ENCODE measurements at places on chromosomes 7 and 10. TPM values are rescaled to one million over a fixed set of nuclear protein-coding genes. Genes with fewer than 3 reads are reported as not detected.

Gene ADAM22
- total RNA-seq, result 0.06 TPM

Gene SFTPA2
- not detected for total RNA-seq

Gene ACTL6B
- not detected for total RNA-seq

Gene GPR85
- 7.1 TPM for total RNA-seq

Gene RAPGEF5
- total RNA-seq, result 0.97 TPM

Gene OPN4
- total RNA-seq, result not detected

Gene ERVW-1
- total RNA-seq, result not detected

Gene CDHR1
- total RNA-seq, result 0.03 TPM

Gene IL6
- total RNA-seq, result 5.8 TPM

Gene EGFR
- total RNA-seq, result 28.9 TPM

Gene AOAH
- total RNA-seq, result not detected

Gene CPXM2
- total RNA-seq, result not detected

Gene SORCS3
- not detected for total RNA-seq

GRCh38 chr10:3425716-3426115 is 253.1 kb upstream of the PITRM1 start:
- H3K4me3 ChIP-seq, result no peak overlapping the region
- H3K4me1 ChIP-seq, result peaks cover 55% of the 10 kb centered on the region
- no peaks in the 10 kb centered on the region for H3K36me3 ChIP-seq
- DNase-seq, result no peak

DNA sequence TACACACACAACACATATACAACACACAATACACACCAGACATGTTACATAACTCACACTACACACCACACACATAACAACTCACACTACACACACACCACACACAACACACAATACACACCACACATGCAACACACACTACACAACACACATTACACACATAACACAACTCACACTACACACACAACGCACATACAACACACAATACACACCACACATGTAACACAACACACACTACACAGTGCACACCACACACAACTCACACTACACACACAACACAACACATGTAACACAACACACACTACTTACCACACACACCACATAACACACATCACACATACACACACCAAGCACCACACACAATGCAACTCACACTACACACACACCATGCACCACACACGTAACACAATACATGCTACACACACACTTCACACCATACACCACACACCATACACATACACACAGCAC is 166.5 kb downstream of the KCNMA1 start:
- no peaks in the 10 kb centered on the region for H3K27me3 ChIP-seq
- H3K4me1 ChIP-seq, result no peaks in the 10 kb centered on the region
- DNase-seq, result no peak
- H3K36me3 ChIP-seq, result no peaks in the 10 kb centered on the region
- H3K27ac ChIP-seq, result no peak overlapping the region

DNA sequence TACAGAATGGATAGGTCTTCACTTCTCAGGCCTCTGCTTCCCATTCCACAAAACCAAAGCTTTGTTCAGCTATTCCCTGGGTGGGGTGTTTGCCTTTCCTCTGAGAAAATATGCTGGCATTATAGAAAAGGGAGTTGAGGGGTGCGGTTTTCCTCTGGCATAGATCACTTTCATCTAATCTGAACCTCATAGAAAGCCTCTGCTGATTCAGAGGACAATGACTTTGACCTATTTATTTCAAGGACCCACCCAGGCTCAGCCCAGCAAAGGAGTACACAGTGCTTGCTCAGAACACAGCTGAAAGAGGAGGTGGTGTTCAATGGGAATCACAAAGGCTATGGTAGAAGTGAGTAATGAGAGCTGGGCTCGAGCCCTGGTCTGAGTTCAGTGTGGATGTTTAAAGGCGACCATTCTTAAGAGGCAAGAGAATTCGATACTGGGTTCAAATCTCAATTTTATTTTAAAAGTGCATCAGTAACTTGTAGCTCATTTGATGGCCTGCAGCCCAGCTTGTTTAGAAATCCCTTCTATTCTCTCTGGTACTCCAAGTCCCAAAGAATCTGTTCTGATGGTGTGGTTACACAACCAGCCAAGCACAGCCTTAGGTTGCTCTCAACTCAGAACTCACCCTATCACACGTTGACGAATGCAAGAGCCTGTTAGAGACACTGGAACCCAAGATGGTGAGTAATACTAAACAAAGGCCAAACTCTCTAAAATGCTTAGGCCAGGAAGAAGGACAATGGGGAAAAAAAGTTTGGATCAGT is 1012.8 kb downstream of the LRMDA start:
- H3K27me3 ChIP-seq, result no peaks in the 10 kb centered on the region
- H3K27ac ChIP-seq, result no peak overlapping the region
- no peak for DNase-seq
- H3K36me3 ChIP-seq, result no peaks in the 10 kb centered on the region
- no peaks in the 10 kb centered on the region for H3K4me1 ChIP-seq
- H3K4me3 ChIP-seq, result no peak overlapping the region

GRCh38 chr10:67779465-67780203 is 58.4 kb downstream of the DNAJC12 start:
- H3K4me1 ChIP-seq, result peaks cover 4% of the 10 kb centered on the region
- peak; percentile 66 for DNase-seq
- H3K27me3 ChIP-seq, result no peaks in the 10 kb centered on the region
- H3K4me3 ChIP-seq, result no peak overlapping the region
- H3K36me3 ChIP-seq, result no peaks in the 10 kb centered on the region
- no peak overlapping the region for H3K27ac ChIP-seq

- H3K36me3 ChIP-seq, result no peaks in the 10 kb centered on the region
- DNase-seq, result no peak
- H3K27ac ChIP-seq, result no peak overlapping the region
- no peaks in the 10 kb centered on the region for H3K27me3 ChIP-seq
- no peak overlapping the region for H3K4me3 ChIP-seq
Measured at GRCh38 chr10:21212348-21212747, 313.1 kb downstream of the SKIDA1 start.

DNA sequence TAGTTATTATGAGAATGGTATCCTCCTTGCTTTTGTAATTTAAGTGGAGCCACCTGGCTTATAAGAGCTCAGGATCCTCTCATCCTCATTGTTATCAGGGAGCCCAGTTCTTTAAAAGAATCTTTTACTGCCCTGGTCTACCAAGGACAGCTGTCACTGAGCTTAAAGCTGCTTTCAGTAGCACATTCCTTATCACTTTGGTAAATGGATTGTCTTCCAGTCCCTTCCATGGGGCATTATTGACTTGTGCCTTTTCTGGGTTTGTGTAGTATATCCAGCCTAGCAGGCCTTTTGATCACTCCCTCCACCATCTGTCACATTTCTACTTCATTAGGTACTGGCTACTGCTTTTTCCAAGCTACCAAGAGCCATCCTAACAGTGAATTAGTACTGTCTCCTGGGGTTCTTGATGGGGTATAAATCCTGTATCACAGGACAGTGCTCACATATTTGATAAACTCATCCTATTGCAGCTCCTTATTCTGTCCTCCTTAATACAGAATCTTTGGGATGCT is 208.9 kb downstream of the TMEM26 start:
- no peak for DNase-seq
- H3K4me3 ChIP-seq, result no peak overlapping the region
- H3K4me1 ChIP-seq, result no peaks in the 10 kb centered on the region
- no peak overlapping the region for H3K27ac ChIP-seq
- H3K27me3 ChIP-seq, result no peaks in the 10 kb centered on the region

DNA sequence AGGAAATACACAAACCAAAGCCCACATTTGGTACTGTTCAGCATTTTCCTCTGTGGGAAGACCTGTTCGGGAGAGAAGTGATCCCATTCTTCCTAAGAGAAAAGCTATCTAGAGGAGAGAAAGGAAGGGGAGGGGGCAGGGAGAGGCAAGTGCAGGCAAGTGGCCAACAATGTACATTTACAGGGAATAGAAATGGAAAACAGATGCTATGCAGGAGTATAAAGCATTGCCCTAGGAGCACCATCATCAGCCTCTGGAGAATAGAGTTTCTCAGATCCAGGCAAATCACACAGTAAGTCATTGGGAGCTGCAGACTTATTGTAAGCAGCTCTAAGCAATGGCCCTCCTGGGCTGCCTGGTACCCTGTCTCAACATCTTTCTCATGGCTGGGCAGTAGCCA is 424.4 kb upstream of the AUTS2 start:
- H3K27ac ChIP-seq, result no peak overlapping the region
- no peaks in the 10 kb centered on the region for H3K27me3 ChIP-seq
- no peak for DNase-seq

GRCh38 chr10:61399406-61399805 is 53.8 kb downstream of the TMEM26 start:
- no peaks in the 10 kb centered on the region for H3K27me3 ChIP-seq
- DNase-seq, result no peak
- no peaks in the 10 kb centered on the region for H3K36me3 ChIP-seq
- H3K4me1 ChIP-seq, result peaks cover 6% of the 10 kb centered on the region

GRCh38 chr10:10821926-10822325 is 195.7 kb upstream of the CELF2 start:
- peaks cover 23% of the 10 kb centered on the region for H3K4me1 ChIP-seq
- H3K27ac ChIP-seq, result no peak overlapping the region
- no peak for DNase-seq
- no peaks in the 10 kb centered on the region for H3K27me3 ChIP-seq
- H3K36me3 ChIP-seq, result no peaks in the 10 kb centered on the region

DNA sequence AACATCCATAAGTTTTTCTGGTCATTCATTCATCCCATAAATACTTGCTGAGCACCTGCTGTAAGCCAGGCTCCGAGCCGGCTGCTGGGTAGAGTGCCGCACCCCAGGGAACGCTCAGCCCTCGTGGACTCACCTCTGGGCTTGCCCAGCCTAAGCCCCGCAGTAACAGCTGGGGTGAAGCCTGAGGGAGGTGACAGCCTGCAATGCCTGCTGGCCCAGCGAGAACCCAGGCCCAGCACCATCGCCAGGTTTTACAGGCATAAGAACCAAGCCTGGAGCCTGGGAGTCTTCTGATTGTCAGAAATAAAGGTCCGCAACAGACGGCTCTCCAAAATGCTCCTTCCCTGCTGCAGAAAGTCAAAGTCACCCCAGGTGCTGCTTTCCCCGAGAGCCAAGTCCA is 205.4 kb downstream of the ZMYND11 start:
- H3K27ac ChIP-seq, result no peak overlapping the region
- H3K4me3 ChIP-seq, result no peak overlapping the region
- DNase-seq, result peak; percentile 32
- H3K36me3 ChIP-seq, result peaks cover 36% of the 10 kb centered on the region
- peaks cover 1% of the 10 kb centered on the region for H3K4me1 ChIP-seq
- no peaks in the 10 kb centered on the region for H3K27me3 ChIP-seq

GRCh38 chr10:16828114-16828568 is 10.9 kb upstream of the RSU1 start:
- peak; percentile 56 for DNase-seq
- H3K4me3 ChIP-seq, result no peak overlapping the region
- no peaks in the 10 kb centered on the region for H3K36me3 ChIP-seq
- H3K27me3 ChIP-seq, result no peaks in the 10 kb centered on the region

GRCh38 chr10:10351451-10351850 is 666.2 kb upstream of the CELF2 start:
- no peak overlapping the region for H3K4me3 ChIP-seq
- no peak overlapping the region for H3K27ac ChIP-seq
- no peaks in the 10 kb centered on the region for H3K36me3 ChIP-seq
- H3K27me3 ChIP-seq, result no peaks in the 10 kb centered on the region
- DNase-seq, result no peak

- H3K27me3 ChIP-seq, result no peaks in the 10 kb centered on the region
- H3K4me1 ChIP-seq, result peaks cover 13% of the 10 kb centered on the region
- no peaks in the 10 kb centered on the region for H3K36me3 ChIP-seq
- no peak for DNase-seq
- no peak overlapping the region for H3K27ac ChIP-seq
Measured at GRCh38 chr7:48280100-48280499, 108.8 kb downstream of the ABCA13 start.

DNA sequence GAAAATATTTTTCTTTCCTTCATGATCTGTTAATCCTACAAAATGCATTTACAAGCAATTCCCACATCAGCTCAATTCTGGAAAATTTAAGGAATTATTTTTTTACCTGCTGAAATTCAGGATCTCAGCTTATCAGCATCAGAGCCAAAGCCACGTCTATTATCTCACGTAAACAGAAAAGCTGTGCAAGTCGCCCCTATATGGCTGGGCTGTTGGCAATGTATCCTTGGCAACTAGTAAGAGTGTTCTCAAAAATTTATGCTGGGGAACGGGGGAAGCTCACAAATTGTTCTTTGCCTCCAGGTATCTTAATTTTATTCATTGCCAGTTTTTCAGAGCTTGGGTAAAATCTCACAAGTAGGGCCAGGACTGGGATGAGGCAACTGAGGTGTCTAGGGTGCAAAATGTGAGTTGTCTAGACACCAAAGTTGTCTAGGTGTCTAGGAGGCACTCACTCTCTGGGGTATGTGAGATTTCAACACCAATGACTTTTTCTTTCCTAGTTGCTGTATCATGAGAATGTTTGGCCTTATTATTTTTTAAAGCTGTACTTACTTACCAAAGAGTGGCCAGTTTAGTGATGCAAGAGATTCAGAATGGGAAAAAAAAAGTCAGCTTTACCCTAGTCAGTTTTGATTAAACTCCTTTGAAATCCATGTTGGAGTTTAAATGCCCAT is 5.1 kb downstream of the GSTO2 start:
- H3K27ac ChIP-seq, result no peak overlapping the region
- H3K27me3 ChIP-seq, result peaks cover 11% of the 10 kb centered on the region
- H3K36me3 ChIP-seq, result peaks cover 3% of the 10 kb centered on the region
- DNase-seq, result no peak

DNA sequence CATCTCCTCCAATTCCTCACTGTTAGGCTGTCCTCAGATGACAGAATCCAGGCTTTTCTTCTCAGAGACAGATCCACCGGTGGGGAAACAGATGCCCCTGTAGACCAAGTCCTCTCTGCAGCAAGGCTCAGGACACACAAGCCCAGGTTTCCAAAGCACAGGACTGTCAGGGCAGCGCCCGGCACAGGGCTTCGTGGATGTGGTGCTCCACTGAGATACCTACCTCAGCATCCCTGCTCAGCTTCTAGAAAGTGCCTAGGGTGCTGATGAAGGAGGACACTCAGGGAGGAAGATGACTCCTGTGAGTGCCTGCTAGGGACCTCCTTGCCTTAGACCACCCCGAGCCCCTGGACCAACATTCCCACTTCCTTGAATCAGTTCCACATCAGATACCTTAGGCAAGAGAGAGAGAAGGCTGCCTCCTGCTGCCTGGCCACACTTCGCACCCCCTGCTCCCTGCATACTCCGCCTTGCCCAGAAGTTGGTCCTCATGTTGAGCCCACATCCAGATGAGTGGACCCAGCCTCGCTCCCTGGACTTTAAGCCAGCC is 8.9 kb upstream of the RBP3 start:
- no peak for DNase-seq
- no peak overlapping the region for H3K4me3 ChIP-seq
- peaks cover 6% of the 10 kb centered on the region for H3K27me3 ChIP-seq
- no peak overlapping the region for H3K27ac ChIP-seq
- peaks cover 12% of the 10 kb centered on the region for H3K4me1 ChIP-seq
- H3K36me3 ChIP-seq, result no peaks in the 10 kb centered on the region

GRCh38 chr10:133088956-133089800 is 1.5 kb downstream of the ADGRA1 start:
- no peak overlapping the region for H3K27ac ChIP-seq
- no peak overlapping the region for H3K4me3 ChIP-seq
- no peak for DNase-seq
- no peaks in the 10 kb centered on the region for H3K36me3 ChIP-seq
- peaks cover 81% of the 10 kb centered on the region for H3K27me3 ChIP-seq

All from SJSA1 (cell line).